ENCODE measurements at places on chromosomes 16 and 17.

- DNase-seq = no peak
These were observed 46.9 kb downstream of the SYCE1L start for GRCh38 chr16:77246150-77246549.

DNA sequence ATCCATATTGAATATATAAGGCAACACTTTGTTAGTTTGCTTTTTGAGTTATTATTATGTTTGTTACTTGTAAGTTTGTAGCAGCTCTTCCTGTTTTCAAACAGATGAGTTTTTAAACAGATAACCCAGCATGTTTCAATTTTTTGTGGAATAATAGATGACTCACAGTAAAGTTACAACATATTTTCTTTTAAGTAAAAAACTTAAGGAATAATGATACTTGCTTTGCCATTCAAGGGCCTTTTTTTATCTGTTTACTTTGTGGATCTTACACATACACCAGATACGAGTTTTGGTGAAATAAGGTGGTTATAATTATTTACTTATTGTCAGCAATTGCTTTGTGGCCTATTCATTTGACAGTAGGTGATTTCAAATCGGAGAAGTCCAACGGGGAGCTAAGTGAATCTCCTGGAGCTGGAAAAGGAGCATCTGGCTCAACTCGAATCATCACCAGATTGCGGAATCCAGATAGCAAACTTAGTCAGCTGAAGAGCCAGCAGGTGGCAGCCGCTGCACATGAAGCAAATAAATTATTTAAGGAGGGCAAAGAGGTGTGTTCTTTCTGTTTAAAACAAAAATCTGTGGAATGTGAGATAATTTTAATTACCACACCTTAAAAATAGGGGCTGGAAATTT, 66.3 kb downstream of the BPTF start:
- no peak for DNase-seq

GRCh38 chr17:70096861-70097260, 21.8 kb downstream of the KCNJ16 start:
- DNase-seq = no peak

DNA sequence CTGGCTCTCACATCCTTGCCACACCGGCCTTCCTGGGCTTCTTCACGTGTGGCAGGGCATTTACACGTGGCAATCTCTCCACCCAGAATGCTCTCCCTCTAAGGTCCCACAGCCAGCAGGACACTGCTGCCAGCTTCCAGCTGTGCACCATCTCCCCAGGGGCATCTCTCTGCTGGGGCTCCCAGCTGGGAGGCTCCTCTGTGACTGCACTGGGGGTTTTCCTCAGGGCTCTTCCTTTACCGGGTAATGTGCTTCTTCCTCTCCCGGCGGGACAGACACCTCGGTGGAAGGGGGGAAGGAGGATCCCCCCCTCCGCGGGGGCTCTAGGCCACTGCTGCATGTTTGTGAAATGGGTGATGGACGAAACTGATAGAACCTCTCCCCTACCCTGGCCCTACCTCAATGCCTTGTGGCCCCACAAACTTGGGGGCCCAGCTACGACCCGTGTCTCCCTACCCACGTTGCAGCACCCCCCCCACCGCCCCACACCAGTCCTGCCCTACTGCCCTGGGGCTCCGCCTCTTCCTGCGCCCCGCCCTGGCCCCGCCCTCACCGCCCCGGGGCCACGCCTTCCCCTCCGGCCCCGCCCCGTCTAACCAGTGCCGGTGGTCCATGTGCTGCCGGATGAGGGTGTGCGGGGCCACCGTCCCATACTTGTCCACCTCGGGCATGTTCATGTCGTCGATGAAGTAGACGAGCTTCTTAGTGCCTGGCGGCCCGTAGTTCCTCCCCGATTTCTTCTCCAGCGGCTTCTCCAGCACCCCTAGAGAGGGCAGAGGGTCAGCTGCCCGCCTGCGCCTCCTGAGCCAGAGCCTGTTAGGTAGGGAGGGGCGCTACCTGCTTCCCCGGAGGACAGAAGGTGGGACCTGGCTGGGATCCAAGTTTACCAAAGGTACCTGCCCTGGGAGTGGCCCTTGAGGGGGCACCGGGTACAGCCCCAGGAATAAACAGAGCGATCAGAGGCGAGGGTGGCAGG, 92.6 kb downstream of the DNAH17 start:
- peak; percentile 35 for DNase-seq

- DNase-seq = no peak
These were observed 517 bp downstream of the RUNDC1 start for GRCh38 chr17:42980766-42981397.

- no peak for DNase-seq
These were observed 9.5 kb downstream of the SLC9A5 start for GRCh38 chr16:67258161-67258835.

GRCh38 chr17:79549141-79549915, 61.5 kb downstream of the RBFOX3 start:
- no peak for DNase-seq

GRCh38 chr16:27980919-27981700, 82.4 kb downstream of the GSG1L start:
- DNase-seq = no peak

GRCh38 chr17:80388175-80388574, 26.8 kb upstream of the ENDOV start:
- DNase-seq = no peak

DNA sequence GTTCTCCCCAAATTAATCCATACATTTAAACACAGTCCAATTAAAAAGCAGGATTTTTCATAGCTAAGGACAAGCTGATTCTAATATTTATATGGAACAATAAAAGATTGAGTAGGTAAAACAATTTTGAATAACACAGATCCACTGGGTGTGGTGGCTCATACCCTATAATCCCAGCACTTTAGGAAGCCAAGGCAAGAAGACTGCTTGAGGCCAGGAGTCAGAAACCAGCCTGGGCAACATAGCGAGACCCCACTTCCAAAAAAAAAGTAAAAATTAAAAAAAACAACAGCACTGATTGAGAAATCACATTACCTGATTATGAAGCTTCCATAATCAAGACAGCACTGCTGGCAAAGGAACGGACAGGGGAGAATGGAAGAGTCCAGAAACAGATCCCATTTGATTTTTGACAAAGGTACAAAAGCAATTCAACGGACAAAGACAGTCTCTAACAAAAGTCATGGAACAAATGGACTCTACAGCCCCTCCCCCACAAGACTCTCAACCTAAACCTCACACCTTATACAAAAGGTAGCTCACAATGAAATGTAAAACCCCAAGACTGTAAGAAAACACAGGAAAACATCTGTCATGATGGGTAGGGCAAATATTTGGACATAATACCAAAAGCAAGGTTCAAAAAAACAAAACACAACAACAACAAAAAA, 17.9 kb downstream of the USP7 start:
- no peak for DNase-seq

DNA sequence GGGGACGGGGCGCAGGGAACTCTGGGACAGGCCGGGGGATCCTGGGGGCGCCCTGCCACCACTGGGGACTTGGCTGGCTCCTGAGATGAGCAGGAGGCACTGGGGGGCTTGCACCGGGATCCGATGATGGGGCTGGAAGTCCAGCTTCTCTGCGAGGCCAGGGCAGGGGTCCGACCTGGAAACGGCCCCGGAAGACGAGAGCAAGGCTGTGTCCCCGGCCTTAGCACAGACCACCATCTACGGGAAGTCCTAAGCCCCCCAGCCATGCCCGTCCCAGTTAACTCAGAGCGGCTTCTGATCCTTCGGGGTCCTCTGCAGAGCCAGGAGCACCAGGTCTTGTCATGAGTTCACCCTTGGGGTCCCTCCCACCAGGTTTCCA, 573 bp downstream of the CDT1 start:
- no peak for DNase-seq

DNA sequence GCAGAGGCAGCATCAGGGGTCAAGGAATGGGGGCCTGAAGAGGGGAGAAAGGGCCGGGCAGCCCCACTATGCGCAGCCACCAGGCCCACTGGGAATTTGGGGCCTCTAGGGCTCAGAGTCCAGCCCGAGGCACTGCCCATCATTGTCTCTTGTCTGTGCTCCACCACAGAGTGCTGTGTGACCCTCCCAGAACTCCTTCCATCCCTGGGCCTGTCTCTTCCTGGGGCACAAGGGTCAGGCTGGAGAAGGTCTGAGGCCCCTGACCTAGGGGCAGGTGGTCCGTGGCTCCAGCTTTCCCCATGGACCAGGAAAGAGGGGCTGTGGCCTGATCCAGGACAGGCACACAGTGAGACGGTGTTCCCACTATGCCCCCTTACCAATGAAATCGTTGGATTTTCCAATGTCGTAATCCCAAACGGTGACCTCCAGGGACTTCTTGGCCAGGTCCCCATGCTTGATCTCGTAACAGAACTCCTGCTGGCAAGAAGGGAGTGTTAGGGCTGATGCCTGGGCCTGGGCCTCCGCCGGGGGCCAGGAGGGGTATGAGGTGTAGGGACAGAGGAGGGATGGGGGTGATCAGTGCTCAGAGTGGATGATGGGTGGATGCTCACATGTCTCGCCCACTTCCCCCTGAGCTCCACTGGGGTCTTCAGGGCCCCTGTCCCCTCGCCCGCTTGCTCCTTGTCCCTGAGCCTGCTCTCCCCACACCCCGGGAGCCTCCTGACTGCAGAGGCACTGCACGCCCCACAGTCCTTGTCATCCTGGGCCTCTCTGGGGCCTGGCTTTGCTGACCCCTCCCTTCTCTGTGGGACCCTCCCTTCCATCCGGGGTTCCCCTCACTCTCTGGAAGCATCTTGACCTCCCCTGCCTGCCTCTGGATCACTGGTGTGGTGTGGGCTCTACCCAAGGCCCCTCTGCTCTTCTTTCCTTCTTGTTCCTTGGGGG, 10.7 kb downstream of the SCGB1C2 start:
- DNase-seq = no peak

- DNase-seq = no peak
These were observed 41.8 kb downstream of the CYB5D2 start for GRCh38 chr17:4184811-4185210.

DNA sequence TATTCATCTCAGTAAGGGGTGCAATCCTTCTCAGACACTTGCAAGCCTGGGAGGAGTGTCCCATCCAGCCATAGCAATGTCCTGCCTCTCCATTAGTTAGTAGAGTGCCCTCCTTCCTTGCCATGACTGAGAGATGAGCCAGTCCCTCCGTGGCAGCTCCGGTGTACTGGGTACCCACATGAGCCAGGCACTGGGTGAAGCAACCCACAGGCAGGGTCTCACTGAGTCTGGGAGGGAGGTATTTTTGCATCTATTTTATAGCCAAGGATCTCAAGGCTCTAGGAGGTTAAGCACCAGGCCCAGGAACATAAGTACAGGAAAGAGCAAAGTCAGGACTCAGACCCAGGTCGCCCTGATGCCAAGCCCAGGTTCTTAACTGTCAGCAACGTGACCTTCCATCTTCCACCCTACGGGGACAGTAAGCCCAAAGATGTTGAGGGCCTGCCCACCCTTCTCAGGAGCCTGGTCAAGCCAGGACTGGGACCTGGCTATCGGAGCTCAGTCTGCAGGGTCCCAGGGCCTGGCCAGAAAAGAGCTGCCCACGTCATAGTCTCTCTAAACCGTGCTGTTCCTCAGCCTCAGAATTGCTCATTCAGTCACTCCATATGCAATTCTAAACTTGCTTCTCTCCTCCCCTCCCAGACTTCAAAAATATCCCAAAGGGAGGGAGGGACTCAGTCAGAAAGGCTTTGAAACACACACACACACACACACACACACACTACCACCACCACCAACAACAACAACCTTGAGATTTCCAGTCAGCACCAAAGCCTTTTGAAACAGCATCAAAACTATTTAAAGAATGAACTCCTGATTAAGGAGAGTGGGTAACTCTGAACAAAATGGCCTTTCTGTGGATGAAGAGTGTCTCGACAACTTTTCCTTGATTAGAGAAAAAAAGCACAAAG, 16.6 kb downstream of the NOS2 start:
- DNase-seq = no peak

DNA sequence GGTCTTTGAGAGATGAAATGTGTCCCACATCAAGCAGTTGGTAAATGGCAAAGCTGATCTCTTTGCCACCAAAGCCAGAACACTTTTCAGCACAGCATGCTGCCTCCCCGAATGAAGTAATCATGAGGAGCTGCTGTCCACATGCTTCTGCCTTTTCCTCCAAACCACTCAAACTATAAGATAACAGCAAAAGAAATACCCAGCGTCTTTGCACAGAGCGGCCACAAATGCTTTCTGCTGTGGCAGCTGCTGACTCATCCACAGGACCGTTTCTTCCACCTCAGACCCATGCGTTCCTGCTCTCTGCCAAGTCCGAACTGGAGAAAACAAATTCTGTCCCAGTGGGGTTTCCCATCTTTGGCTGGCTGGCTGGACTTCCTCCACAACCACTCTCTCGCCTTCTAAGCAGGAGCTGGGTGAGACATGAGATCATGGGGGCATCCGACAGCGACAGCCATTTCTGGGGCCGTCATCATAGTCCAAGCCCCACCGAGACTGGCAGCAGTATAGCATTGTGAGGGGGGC, 27.1 kb downstream of the TBC1D3B start:
- no peak for DNase-seq

GRCh38 chr17:18184143-18185031, 759 bp downstream of the ALKBH5 start:
- DNase-seq = peak; percentile 38

DNA sequence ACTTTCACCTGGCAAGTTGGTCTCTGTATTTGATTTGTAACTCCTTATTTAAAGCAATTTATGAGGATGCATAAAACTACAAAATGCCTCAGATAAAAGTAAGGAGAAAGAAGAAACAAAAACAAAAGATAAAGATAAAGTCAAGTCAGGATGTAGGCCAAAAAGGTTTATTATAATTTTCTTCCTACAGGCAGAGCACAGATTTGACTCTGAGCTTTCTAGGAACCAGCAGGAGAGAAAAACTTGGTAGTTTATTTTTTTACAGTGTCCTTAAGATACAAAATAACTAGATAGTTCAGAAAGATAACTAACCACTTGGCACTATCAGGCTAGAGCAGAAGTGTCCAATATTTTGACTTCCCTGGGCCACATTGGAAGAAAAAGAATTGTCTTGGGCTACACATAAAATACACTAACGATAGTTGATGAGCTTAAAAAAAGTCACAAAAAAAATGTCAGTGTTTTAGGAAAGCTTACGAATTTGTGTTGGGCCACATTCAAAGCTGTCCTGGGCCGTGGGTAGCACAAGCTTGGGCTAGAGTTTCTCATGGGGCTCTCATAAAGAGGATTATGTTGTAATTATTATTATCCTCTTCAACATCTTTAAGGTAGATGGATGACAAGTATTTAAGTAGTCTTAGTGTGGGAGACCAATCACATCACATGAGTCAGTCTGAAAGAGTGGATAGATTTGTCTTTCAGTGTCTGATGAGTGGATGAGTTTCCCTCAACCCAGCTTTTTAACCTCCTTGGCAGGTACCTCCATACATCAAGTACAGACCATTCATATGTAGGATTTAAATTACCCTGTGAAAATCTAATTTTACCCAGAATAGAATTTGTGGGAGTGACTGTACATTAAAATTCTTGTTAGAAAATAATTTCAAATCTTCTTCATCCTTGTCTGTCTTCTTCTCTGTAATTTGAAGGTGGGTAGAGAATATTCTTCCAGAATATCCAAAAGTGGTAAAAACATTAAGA, 17.0 kb downstream of the PAFAH1B1 start:
- DNase-seq = no peak

DNA sequence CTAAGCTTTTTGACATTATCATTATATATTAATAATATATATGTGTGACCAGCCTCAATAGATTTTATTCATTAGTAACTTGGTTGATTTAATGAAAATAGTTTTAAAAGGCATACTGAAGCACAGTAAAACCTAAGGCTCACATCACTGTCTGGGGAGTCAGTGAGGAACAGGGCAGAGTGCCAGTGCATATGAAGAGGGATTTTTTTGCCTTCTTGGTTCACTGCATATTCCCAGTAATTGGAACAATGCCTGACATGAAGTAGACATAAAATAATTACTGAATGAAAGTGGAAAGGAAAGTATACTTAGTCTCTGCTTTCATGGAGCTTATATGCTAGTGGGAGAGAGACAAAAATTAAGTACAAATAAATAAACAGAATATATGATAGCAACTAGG, 81.1 kb downstream of the FTO start:
- DNase-seq = no peak

Data from stimulated activated CD4-positive, alpha-beta T cell treated with anti-CD3 and anti-CD28 coated beads, TNF-alpha, amount 100 ng/mL, for 4 hours (primary cell).